ENCODE measurements at places on chromosomes 11 and 22. TPM values are rescaled to one million over a fixed set of nuclear protein-coding genes. Genes with fewer than 3 reads are reported as not detected.

The LDHAL6A gene
- total RNA-seq: not detected

The TEX12 gene
- not detected for total RNA-seq

- peaks cover 26% of the 10 kb centered on the region for H3K4me1 ChIP-seq
- DNase-seq: no peak
- no peak overlapping the region for H3K27ac ChIP-seq
- H3K4me3 ChIP-seq: no peak overlapping the region
Observed at GRCh38 chr11:43393765-43394355, 35.1 kb downstream of the TTC17 start.

- peaks cover 12% of the 10 kb centered on the region for H3K4me1 ChIP-seq
- H3K4me3 ChIP-seq: no peak overlapping the region
- DNase-seq: no peak
- H3K27ac ChIP-seq: no peak overlapping the region
- H3K36me3 ChIP-seq: no peaks in the 10 kb centered on the region
Observed at GRCh38 chr22:45444168-45444567, 30.7 kb downstream of the RIBC2 start.
